Breast epithelium (tissue), 4 donors: ENCODE measurements at places on chromosomes 4 and X.

DNA sequence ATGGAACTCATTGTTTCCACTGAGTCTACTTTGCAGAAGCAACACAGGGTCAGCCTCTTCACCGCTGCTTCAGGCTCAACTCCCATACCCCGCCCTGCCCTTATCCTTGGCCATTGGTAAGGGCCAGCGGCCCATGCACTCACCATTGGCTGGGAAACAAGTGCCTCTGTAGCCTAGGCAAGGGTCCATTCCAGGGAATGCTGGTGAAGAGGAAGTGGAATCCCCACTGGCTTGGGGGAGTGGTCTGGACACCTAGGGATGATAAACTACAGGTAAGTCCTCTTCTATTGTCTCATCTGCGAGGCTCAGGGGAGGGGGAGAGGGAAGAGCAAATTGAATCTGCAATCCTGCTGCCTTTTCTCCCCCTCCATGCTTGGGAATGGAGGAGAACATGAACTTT, 153.1 kb downstream of the SH3BGRL start:
- no peak for DNase-seq

GRCh38 chrX:19075754-19076153, 46.5 kb downstream of the ADGRG2 start:
- no peak for DNase-seq

DNA sequence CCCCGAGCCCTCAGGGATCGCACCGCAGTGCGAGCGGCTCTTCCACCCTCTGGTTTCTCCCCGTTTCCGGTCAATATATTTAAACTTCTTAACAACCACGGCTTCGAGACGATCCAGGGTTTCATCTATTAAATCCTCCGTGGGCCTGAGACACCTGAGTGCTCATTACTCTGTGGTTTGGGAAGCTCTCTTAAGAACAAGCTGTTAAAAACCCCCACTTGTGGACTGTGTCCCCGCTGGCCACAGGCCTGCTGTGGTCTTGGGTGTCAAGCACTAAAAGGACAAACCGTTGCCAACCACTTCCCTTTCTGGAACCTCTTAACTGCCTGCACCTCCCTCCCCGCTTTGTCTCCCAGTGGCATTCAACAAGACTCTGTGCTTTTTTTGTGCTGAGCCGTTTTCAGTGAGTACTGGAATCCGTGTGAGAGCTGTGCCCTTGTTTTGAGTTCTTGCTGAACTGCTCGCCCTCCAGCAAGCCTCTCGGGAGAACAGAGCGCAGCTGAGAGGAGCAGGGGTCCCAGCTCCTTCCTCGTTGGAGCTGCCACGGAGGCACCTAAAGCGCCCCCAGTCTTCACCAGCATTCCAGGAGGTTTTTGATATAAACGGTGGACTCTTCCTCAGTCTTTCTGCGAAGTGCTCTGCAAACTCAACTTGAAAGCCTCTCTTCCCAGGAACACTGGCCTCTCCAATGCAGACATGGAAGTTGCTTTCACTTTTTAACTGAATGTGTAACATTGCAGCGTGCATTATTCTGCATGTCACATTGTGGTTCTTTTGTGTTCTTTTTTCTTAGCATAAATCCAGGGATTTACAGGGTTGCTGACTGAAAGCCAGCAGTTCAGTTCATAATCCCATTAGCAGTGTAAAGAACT, 691 bp upstream of the IGFBP7 start:
- DNase-seq, result peak; percentile 24

- DNase-seq, result no peak
These were observed 28.8 kb downstream of the CCNI start for GRCh38 chr4:77047037-77047436.

GRCh38 chr4:147508346-147508745, 27.4 kb downstream of the EDNRA start:
- no peak for DNase-seq

- DNase-seq, result no peak
These were observed 40.8 kb upstream of the SOD3 start for GRCh38 chr4:24754571-24754970.
